ENCODE measurements at places on chromosomes 1 and 21. TPM values are rescaled to one million over a fixed set of nuclear protein-coding genes. Genes with fewer than 3 reads are reported as not detected.
A peak's percentile ranks its signal among the peaks of the same experiment; 100 is the strongest.

DNA sequence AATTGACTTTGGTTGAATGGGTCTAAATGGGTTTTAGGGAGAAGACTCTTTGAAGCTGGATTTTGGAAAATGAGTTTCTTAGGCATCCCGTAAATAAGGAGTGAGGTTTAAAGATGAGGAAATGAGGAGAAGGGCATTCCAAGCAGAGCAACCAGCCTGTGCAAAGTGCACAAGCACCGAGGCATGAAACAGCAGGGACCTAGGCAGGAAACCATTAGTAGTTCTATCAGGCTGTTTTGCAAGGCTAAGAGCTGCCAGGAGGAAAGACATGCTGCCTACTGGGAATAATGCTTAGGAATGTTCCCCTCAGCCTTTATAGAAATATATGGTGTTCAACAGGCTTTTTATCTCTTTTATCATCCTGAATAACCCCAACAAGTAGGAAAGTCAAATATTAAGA lies 153.1 kb upstream of the FGGY start:
- DNase-seq: no peak

- no peak for DNase-seq
Measured at GRCh38 chr1:107514841-107515240, 374.0 kb downstream of the NTNG1 start.

- no peak for DNase-seq
Measured at GRCh38 chr1:1345384-1345783, 3.8 kb downstream of the DVL1 start.

DNA sequence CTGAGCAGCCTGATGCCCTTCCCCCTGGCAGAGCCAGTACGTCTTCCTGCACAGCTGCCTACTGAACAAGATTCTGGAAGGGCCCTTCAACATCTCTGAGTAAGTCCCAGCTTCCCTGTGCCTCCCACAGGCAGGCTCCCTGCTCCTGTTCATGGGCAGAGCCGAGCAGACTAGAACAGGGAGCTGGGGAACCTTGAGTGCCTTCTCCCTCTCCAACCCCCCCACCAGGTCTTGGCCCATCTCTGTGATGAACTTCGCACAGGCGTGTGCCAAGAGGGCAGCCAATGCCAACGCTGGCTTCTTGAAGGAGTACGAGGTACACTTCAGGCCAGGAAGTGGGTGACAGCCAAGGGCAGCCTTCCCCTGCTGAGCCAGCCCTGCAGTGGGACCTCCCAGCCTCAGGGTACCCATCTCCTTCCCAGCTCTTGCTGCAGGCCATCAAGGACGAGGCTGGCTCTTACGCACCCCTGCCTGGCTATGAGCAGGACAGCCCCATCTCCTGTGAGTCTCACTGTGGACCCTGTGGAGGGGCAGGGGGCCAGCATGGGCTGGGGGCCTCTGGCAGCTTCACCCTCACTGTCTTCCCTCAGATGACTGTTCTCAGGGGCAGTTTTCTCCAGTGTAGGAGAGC lies 6.4 kb upstream of the LGR6 start:
- DNase-seq: no peak

DNA sequence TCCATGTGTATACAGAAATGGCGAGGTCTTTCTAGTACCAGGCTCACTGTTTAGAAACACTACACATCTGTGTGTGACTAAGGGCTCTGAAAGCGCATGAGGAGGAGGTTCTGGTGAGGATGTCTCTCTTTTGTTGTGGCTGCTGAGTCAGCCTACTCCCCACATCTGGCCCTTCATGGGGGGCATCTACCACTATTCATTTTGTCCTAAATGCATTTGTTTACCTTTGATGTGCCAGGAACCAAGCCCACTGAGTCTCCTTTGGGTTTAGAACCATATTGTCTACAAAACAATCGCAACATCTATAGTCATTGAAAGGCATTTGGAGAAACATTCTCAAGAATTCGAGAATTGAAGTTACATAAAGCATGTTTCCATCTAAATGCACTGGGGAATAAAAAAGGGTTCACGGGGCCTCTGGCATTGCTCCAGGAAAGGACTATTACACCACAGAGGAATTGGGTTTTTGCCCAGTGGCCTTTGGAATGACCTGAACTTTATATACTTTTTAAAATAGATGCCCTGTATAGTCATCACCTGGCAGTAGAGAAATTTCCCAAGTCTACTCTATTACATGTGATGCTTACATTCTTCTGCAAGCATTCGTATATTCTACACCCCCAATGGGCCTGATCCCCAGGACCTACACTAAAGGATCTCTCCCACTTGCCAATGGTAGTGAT lies 35.1 kb upstream of the ADORA3 start:
- DNase-seq: no peak

- DNase-seq: no peak
Measured at GRCh38 chr1:1332031-1332755, 1.1 kb downstream of the TAS1R3 start.

DNA sequence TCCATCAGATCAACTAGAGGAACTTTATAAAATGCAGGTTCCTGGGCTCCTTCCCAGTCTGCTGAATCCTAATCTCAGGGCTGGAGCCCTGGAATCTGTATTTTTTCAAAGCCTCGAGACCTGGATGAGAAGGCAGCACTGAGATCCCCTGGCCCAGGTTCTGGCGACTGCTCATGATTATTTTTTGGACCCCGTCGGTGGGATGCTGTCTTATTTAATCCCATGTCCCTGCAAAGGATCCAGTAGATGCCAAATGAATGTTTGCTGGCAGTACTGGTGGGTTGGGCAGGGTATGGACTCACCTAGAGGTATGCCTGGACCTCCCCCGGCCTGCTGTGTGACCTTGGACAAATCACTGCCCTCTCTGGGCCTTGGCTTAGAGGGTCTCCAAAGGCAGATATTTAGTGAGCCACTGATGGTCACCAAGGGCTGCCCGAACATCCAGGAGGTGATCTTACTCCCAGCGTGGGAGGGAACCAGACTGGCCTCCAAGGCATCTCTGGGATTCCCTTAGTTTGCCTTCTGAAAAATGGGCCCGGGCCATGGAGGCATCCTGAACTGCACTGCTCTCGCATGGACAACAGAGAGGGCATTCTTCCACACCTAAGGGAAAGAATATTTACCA lies 91.6 kb upstream of the RUNX3 start:
- DNase-seq: no peak

GRCh38 chr1:153058154-153058553 lies 842 bp upstream of the SPRR2A start:
- no peak for DNase-seq

Gene CELA3B
- total RNA-seq: not detected

Gene TAF12
- total RNA-seq: 20.7 TPM

- DNase-seq: no peak
Measured at GRCh38 chr1:248136811-248137210, 8.1 kb upstream of the OR2M5 start.

Gene RIMKLA
- total RNA-seq: not detected

Gene PDZK1
- not detected for total RNA-seq

- no peak for DNase-seq
Measured at GRCh38 chr1:230337266-230337665, 88.9 kb downstream of the PGBD5 start.

GRCh38 chr1:106960412-106960811 lies 96.1 kb upstream of the PRMT6 start:
- DNase-seq: no peak

GRCh38 chr1:84756455-84757082 lies 66.3 kb upstream of the SSX2IP start:
- DNase-seq: no peak

Gene KRTAP11-1
- total RNA-seq: not detected

Gene LCE1C
- not detected for total RNA-seq

- no peak for DNase-seq
Measured at GRCh38 chr1:106524631-106525030, 531.8 kb upstream of the PRMT6 start.

DNA sequence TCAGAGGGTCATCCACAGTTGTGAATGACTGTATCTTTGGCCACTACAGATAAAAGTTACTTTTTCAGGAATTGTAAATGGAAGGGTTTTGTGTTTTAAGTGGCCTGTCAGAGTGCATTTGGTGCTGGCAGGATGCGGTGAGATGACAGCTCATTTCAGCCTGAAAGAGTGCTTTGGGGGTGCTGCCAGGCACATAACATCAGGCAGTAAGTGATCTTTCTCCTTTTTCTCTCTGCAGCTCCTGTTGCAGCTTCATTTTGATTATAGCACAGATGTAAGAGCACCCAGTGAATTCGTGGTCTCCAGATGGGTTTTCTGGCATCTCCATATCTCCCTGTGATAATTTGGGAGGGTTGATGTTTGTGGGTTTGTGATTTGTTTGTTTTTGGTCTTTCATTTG lies 14.8 kb upstream of the FAM163A start:
- no peak for DNase-seq

Gene RUNX1
- 133 TPM for total RNA-seq

GRCh38 chr1:77888081-77888780 lies at the start of gene NEXN:
Gene NEXN, plus strand, starts transcription at chr1:77888624. Its CDS starts 27,483 bp downstream, at chr1:77916107.
- DNase-seq: no peak

DNA sequence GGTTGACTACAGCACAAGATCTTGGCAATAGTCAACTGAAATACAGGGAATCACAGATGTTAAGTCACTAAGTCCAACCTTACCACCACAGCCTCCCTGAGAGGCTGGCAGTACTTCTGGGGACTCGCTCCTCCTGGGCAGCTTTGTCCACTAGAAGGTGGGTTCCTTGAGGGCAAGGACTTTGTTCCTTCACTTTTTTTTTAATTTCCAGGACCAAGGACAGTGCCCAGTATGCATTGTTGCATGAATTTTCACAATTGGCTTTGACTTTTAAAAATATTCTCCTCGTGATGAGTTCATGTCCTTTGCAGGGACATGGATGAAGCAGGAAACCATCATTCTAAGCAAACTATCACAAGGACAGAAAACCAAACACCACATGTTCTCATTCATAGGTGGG lies 96.7 kb upstream of the IGSF21 start:
- no peak for DNase-seq

- DNase-seq: no peak
Measured at GRCh38 chr1:96525657-96526557, 195.7 kb upstream of the PTBP2 start.

Gene CALML6
- total RNA-seq: not detected

DNA sequence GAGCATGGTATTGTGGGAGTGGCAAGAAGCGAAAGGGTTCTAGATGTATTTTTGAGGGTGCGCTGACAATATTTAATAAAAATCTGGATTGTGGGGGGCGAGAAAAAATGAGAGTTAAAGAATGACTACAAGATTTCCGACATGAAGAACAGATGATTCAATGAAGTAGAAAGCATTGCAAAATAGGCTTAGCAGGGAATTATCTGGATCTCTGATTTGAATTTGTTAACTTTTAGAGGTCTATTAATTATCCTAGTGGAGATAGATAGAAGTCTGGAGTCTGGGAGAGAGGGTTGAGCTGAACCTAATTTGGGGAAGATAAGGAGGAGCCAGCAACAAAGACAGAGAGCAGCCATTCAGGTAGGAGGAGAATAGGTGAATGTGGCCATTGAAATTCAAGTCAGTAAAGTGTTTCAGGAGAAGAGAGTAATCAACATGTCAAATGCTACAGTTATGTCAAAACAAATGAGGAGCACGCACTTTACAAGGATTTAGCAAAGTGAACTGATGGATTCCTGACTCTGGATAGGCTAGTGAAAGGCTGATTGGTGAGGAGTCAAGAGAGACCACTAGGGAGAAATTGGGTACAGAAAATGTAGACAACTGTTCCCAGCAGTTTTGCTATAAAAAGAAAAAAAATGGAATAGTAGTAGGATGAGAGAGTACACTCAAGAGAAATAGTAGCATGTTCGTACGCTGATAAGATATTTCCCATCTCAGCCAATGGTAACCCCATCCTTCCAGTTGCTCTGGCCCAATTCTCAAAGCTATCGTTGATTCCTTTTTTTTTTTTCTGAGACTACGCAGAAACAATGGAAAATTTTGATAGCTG lies 393.2 kb upstream of the CXADR start:
- no peak for DNase-seq

Gene ILDR2
- total RNA-seq: 0.67 TPM

DNA sequence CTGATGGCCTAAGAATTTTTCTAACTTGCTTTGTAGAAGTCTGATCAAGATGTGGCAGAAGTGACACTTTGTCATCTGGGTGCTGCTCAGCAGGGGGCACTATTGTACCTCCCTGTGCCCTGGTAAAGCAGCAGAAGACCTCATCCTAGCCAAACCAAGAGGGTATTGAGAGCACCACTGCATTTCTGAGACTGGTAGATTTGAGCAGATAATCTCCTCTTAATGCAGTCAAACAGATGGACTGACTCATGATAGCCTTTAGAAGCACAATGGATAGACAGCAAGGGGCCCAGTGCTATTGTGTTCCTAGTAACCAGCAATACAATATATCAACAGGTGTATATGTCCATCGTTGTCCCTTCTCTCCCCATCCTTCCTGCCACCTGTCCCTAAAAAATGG lies 5.7 kb downstream of the TPM3 start:
- DNase-seq: peak; percentile 34

- DNase-seq: no peak
Measured at GRCh38 chr21:42182713-42183371, 36.1 kb upstream of the ABCG1 start.

DNA sequence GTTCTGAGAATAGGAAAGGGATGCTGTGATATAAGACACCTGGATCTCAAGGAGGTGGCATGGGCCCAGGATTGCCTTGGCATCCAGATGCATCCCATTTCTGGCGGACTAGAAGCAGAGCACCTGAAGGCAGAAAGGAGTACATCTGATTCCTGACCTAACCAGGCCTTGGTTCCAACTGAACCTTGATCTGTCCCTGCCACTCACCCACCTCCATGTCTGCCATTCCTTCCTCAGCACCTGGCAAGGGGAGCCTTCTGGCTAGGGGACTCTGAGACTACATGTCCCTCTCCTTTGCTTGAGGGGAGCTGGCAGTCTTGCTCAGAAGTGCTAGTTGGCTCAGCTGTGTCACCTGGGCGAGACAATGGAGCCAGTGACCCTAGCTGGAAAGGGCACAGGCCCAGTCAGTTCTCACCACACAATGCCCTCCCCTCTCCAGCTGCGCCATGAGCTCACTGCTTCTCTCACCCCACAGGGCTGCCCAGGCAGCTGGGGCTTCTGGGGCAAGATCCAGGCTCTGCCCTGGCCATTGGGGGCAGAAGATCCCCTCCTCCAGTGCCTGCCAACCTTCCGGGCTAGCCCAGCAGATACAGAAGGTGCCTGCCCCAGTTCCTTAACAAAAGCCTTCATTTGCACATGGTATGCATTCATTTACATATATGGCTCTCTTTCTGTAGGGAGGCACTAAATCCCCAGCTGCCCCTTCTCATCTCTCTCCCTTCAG lies 2.9 kb downstream of the IGSF8 start:
- no peak for DNase-seq
